GM12878 (cell line): ENCODE measurements at places on chromosomes 11 and 22. TPM values are rescaled to one million over a fixed set of nuclear protein-coding genes. Genes with fewer than 3 reads are reported as not detected.

OR51B4 gene
- not detected in 2 replicates for polyA plus RNA-seq

NNMT gene
- 1.2 TPM in 1 of 2 replicates, not detected in the other for polyA plus RNA-seq

FAR1 gene
- 31.2 and 36.9 TPM in 2 replicates for polyA plus RNA-seq

CASP5 gene
- polyA plus RNA-seq = not detected in 2 replicates

ARHGAP42 gene
- 2.8 and 4.1 TPM in 2 replicates for polyA plus RNA-seq

PTH gene
- not detected in 2 replicates for polyA plus RNA-seq

MMP12 gene
- not detected in 2 replicates for polyA plus RNA-seq

ACR gene
- polyA plus RNA-seq = not detected in 2 replicates

POLDIP3 gene
- 60.2 and 63.1 TPM in 2 replicates for polyA plus RNA-seq

GGTLC2 gene
- polyA plus RNA-seq = not detected in 2 replicates

KDM4D gene
- polyA plus RNA-seq = 1.3 and 1.4 TPM in 2 replicates

C11orf86 gene
- polyA plus RNA-seq = not detected in 2 replicates

IGSF9B gene
- polyA plus RNA-seq = 0.06 and 0.20 TPM in 2 replicates

SAA4 gene
- polyA plus RNA-seq = not detected in 2 replicates

TEX12 gene
- polyA plus RNA-seq = 0.32 and 0.68 TPM in 2 replicates

GLYAT gene
- polyA plus RNA-seq = not detected in 2 replicates

CELSR1 gene
- 0.09 TPM in 1 of 2 replicates, not detected in the other for polyA plus RNA-seq

ZNF70 gene
- polyA plus RNA-seq = 0.56 and 0.76 TPM in 2 replicates

ARHGAP8 gene
- not detected in 2 replicates for polyA plus RNA-seq

LDHAL6A gene
- polyA plus RNA-seq = 0.11 TPM in 1 of 2 replicates, not detected in the other

TMEM151A gene
- not detected in 2 replicates for polyA plus RNA-seq

RAG2 gene
- not detected in 2 replicates for polyA plus RNA-seq

TTC36 gene
- 0.59 and 0.91 TPM in 2 replicates for polyA plus RNA-seq

VWCE gene
- polyA plus RNA-seq = 3.9 and 4.8 TPM in 2 replicates

OR52A1 gene
- polyA plus RNA-seq = not detected in 2 replicates

VPREB1 gene
- not detected in 2 replicates for polyA plus RNA-seq

OR5AP2 gene
- polyA plus RNA-seq = not detected in 2 replicates

HSCB gene
- 26.9 and 27.8 TPM in 2 replicates for polyA plus RNA-seq

GPR83 gene
- polyA plus RNA-seq = not detected in 2 replicates

TUB gene
- not detected in 2 replicates for polyA plus RNA-seq

TSSK2 gene
- polyA plus RNA-seq = not detected in 2 replicates

MMP13 gene
- not detected in 2 replicates for polyA plus RNA-seq

CCDC88B gene
- polyA plus RNA-seq = 17.6 and 20.2 TPM in 2 replicates

YPEL1 gene
- polyA plus RNA-seq = 1.2 and 2.4 TPM in 2 replicates

HARBI1 gene
- polyA plus RNA-seq = 7.1 and 8.2 TPM in 2 replicates

TIGD3 gene
- 0.95 and 1.1 TPM in 2 replicates for polyA plus RNA-seq

OR2D2 gene
- not detected in 2 replicates for polyA plus RNA-seq

SMIM35 gene
- not detected in 2 replicates for polyA plus RNA-seq

GPHA2 gene
- not detected in 2 replicates for polyA plus RNA-seq

POU2AF2 gene
- not detected in 2 replicates for polyA plus RNA-seq

P2RY2 gene
- not detected in 2 replicates for polyA plus RNA-seq

CARD10 gene
- not detected in 2 replicates for polyA plus RNA-seq

DNAL4 gene
- polyA plus RNA-seq = 7.2 and 7.8 TPM in 2 replicates

LDLRAD3 gene
- 12.0 and 13.0 TPM in 2 replicates for polyA plus RNA-seq

ZNF280A gene
- not detected in 2 replicates for polyA plus RNA-seq

INSC gene
- polyA plus RNA-seq = not detected in 2 replicates

KIAA1671 gene
- polyA plus RNA-seq = 0.28 and 0.43 TPM in 2 replicates

KBTBD3 gene
- polyA plus RNA-seq = 14.0 and 15.3 TPM in 2 replicates

CRYBB2 gene
- polyA plus RNA-seq = not detected in 2 replicates

ADAMTS15 gene
- polyA plus RNA-seq = not detected in 2 replicates

TNNT3 gene
- not detected in 2 replicates for polyA plus RNA-seq

SHISA8 gene
- 0.20 TPM in 1 of 2 replicates, not detected in the other for polyA plus RNA-seq

FLRT1 gene
- polyA plus RNA-seq = 0.04 and 0.10 TPM in 2 replicates

BACE1 gene
- polyA plus RNA-seq = 0.11 and 0.26 TPM in 2 replicates

TBX10 gene
- polyA plus RNA-seq = 0.17 TPM in 1 of 2 replicates, not detected in the other
